T-helper 1 cell (primary cell): ENCODE measurements at places on chromosomes 1 and 21.
A peak's percentile ranks its signal among the peaks of the same experiment; 100 is the strongest.

GRCh38 chr1:57633056-57633455, 209.2 kb upstream of the DAB1 start:
- DNase-seq, result no peak

DNA sequence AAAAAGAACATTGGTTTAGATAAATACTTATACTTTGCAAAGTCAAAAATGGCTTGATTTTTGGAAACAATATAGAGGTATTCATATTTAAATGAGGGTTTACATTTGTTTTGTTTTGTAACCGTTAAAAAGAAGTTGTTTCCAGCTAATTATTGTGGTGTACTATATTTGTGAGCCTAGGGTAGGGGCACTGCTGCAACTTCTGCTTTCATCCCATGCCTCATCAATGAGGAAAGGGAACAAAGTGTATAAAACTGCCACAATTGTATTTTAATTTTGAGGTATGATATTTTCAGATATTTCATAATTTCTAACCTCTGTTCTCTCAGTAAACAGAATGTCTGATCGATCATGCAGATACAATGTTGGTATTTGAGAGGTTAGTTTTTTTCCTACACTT, 65.3 kb upstream of the SAMD13 start:
- no peak for DNase-seq

DNA sequence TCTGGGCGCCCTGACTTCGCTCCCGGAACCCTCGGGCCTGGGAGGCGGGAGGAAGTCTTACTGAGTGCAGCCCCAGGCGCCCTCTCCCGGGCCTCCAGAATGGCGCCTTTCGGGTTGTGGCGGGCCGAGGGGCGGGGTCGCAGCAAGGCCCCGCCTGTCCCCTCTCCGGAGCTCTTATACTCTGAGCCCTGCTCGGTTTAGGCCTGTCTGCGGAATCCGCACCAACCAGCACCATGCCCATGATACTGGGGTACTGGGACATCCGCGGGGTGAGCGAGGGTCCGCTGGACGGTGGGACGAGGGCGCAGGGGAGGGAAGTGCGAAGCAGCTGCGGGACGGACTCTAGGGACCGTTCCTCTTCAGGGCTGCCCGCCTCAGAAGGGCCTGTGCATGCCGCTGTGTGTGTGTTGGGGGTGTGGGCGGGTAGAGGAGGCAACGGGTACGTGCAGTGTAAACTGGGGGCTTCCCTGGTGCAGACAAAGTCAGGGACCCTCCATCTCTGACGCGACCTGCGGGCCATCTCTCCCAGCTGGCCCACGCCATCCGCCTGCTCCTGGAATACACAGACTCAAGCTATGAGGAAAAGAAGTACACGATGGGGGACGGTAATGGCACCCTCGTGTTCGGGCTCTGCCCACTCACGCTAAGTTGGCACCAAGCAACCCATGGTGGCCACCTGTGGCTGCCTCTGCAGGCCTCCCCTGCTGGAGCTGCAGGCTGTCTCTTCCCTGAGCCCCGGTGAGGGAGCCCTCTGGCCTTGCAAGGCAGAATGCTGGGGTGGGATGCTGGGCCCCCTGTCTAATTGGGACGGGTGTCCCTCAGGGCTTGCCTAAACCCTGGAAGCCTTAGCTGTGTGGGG, at the start of gene GSTM1:
GSTM1 (plus strand) TSS at position 177 of the 859 bp plus-strand sequence; CDS start at position 234, 57 bp downstream.
- peak; percentile 60 for DNase-seq

DNA sequence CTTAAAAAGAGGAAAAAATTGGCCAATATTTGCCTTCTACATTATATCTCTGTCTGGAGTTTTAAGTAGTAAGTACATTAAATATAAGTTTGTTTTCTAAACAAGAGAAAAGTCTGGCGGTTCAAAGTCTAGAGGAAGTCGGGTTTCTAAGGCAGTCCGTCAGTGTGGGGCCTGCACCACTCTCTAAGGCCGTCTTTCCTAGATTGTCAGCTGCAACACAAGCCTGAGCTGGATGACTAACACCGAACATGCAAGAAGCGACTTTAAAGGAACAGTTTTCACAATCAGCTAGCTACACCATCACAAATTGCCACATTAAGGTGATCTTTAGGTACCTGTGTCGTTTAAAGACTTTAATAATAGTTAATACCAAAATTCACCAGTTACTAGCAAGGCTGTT, 19.6 kb downstream of the CCSAP start:
- DNase-seq, result no peak

- DNase-seq, result no peak
These were observed 674.5 kb upstream of the CXADR start for GRCh38 chr21:16838331-16838730.

- DNase-seq, result no peak
These were observed 69.5 kb downstream of the LHX8 start for GRCh38 chr1:75203415-75204277.
